Urinary bladder (tissue), 4 donors: ENCODE measurements at places on chromosomes 3 and 15.

DNA sequence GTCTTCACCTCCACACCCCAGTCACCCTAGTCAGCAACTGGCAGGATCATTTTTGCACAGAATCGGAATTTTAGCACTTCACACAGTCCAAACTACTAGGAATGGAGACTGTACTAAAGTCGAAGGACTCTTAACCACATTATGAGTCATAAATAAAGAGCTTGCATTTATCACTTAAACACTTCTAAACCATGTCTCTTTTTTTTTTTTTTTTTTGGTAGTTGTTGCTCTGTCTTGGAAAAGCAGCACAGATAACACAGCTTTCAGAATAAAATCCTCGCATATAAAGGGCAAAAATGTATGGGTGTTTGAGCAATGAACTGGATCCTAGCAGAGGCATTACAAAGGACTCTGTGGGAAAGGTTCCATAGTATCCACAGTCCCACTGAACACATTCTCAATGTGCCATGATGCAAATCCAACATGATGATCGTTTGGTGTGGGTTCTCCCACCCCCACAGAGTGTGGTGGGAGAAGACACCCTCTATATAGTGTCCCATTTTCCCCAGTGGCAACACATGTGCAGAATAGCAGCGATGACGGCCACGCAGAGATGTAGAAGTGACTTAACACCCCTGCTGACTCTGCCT, 47.1 kb downstream of the FOXP1 start:
- no peak for DNase-seq

DNA sequence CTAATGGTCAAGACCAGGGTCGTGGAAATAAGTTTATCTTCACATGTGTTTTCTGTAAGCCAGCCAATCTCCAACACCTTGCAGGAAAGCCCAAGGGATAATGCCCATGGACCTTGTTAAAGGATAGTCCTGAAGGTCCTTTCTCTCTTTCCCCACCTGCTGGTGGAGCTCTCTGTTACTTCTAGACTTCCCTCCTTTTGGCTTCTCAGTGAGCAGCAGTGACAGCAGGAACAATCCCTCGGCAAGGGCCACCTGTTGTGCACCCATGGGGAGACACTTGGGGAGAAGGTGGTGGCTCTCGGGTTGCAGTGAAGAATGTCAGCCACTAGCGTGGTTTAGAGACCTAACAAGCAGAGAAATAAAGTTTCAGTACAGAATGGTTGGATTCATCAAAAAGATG, 84.0 kb upstream of the OSBPL11 start:
- no peak for DNase-seq

DNA sequence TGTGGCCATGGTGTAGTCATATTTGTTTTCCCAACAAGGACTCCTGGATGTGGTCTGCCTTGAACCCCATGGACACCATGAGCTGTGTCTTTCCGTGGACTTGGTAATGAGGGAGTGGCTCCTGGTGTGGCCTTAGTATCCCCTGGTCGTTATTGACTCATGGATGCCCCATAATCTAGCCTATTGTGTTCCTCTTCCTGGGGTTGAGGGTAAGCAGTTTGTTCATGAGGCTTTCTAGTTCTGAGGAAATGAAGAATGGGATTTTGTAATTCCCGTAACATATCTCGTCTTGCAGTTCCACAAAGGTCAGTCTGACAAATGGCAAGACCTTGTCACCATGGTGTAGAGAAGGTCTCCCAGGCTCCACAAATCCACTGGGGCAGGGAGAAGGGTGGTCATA, 22.6 kb downstream of the RAB7A start:
- no peak for DNase-seq

DNA sequence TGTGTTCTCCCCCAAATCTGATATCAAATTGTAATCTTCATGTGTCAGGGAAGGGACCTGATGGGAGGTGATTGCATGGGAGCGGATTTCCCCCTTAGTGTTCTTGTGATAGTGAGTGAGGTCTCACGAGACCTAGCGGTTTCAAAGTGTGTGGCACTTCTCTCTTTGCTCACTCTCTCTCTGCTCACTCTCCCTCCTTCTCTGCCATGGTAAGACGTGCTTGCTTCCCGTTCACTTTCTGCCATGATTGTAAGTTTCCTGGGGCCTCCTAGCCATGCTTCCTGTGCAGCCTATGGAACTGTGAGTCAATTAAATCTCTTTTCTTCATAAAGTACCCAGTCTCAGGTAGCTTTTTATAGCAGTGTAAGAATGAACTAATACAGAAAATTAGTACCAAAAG, 30.6 kb upstream of the OR5H6 start:
- no peak for DNase-seq

DNA sequence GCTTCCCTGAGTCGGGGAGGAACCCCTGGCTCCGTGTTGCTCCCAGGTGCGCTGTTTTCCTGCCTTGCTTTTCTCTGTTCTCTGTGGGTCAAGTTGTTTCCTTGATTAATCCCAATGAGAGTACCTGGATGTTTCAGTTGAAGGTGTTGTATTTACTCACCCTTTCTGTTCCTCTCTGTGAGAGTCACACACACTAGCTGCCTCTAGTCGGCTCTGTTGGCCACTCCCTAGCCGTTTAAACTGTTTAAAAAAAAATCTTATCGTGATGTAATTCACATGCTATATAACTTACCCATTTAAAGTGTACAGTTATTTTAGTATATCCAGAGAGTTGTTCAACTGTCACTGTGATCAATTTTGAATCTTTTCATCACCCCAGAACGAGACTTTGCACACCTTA, 74.0 kb downstream of the AKAP13 start:
- DNase-seq, result no peak

- DNase-seq, result no peak
These were observed 272.0 kb downstream of the RORA start for GRCh38 chr15:60957111-60957510.

GRCh38 chr3:143037867-143038266, 36.5 kb downstream of the U2SURP start:
- DNase-seq, result no peak
